Effector memory CD4-positive, alpha-beta T cell (primary cell): ENCODE measurements at places on chromosomes 1 and 21.

DNA sequence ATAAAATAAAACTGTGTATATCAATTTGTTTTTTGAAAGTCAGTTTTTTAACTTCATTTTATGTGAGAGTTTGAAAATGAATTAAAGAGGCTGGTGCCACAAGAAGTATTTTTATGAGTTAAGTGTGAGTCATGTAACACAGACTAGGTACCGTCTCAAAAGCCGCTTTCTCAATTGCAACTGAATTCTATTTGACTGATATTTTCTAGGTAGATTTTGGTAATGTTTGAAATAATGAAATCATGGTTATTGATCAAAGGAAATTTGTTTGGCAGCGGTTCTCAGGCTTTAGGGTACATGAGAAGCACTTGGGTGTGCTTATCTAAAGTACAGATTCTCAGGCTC, 4.6 kb downstream of the SNX27 start:
- no peak overlapping the region for H3K4me3 ChIP-seq
- peaks cover 11% of the 10 kb centered on the region for H3K4me1 ChIP-seq
- H3K36me3 ChIP-seq = no peaks in the 10 kb centered on the region

GRCh38 chr1:151166505-151166956, 587 bp downstream of the SCNM1 start:
- peak overlapping the region; percentile 78 for H3K4me3 ChIP-seq
- peaks cover 27% of the 10 kb centered on the region for H3K36me3 ChIP-seq
- peak overlapping the region; percentile 66 for H3K27ac ChIP-seq

DNA sequence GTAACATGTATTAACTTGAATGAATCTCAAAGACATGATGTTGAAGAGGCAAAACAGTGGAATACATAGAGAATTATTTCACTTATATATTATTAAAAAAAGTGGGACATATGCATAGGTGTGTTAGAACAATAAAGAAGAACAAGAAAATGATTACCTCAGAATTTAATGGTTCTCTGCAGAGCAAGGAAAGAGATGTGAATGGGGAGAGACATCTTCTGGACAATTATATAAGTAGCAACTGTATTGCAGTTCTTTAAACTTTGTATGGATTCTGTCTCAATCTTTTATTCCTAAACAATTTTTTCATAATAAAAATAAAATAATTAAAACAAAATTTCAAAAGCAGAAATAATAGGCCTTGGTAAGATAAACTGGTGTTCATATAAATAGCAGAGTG, 674.9 kb upstream of the ADGRL4 start:
- no peaks in the 10 kb centered on the region for H3K27me3 ChIP-seq
- no peak overlapping the region for H3K27ac ChIP-seq

DNA sequence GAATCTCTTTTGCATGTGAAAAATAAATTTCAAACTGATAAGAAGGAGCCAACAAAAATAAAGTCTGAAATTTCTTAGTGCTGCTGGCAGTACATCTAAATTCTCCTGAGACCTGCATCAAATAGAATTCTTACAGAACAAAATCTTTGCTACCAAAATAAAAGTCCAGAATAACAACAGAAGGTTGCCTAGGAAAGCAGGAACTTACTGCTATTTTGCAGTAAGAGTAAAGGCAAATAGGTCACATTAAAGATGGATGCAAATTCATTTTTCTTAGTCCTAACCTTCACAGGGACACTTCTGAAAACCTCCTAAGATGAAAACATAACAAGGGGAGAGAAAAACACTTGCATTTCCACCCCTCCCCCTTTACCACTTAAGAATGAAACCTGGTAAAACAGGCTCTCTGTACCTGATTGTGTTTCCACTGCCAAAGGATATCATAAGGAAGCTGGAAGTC, 59.0 kb downstream of the RUSC1 start:
- no peak overlapping the region for H3K27ac ChIP-seq
- no peak for DNase-seq
- H3K36me3 ChIP-seq = peaks cover 36% of the 10 kb centered on the region
- H3K4me3 ChIP-seq = no peak overlapping the region
- no peaks in the 10 kb centered on the region for H3K4me1 ChIP-seq
- no peaks in the 10 kb centered on the region for H3K27me3 ChIP-seq

- DNase-seq = no peak
- no peak overlapping the region for H3K27ac ChIP-seq
- H3K36me3 ChIP-seq = no peaks in the 10 kb centered on the region
- no peak overlapping the region for H3K4me3 ChIP-seq
These were observed 34.9 kb upstream of the PLA2G5 start for GRCh38 chr1:20035114-20035513.

- H3K4me1 ChIP-seq = peaks cover 8% of the 10 kb centered on the region
- no peak overlapping the region for H3K4me3 ChIP-seq
These were observed 5.9 kb downstream of the LRP8 start for GRCh38 chr1:53321776-53322602.

DNA sequence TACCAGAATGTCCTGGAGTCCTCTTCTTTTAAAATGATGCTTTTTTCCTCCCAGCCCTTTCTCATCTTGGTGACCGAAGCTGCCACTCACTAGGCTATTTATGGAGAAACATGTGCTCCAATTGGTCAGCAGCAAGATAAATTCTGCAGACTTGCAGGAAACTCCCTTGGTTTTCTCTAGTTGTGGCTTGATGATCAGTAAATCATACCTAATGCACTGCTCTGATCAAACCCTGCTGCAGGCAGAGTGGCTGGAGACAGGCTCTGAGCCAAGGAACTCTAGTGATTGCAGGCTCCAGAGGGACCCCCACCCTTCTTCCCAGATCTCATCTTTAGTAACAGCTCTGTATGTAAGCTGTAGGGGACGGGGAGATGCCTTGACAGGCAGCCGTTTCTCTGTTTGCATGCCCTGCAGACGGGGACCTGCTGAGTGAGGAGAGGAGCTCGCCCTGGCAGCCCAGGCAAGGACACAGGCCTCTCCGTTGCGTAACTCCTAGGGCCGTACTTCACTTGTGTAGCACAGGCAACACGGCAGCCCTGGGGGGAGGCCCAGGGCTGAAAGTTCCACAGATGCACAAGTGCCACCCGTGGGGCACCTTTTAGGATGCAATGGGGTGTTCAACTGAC, 14.5 kb downstream of the SLC6A17 start:
- H3K4me1 ChIP-seq = no peaks in the 10 kb centered on the region
- no peak overlapping the region for H3K4me3 ChIP-seq
- no peaks in the 10 kb centered on the region for H3K36me3 ChIP-seq
- DNase-seq = no peak
- no peaks in the 10 kb centered on the region for H3K27me3 ChIP-seq

DNA sequence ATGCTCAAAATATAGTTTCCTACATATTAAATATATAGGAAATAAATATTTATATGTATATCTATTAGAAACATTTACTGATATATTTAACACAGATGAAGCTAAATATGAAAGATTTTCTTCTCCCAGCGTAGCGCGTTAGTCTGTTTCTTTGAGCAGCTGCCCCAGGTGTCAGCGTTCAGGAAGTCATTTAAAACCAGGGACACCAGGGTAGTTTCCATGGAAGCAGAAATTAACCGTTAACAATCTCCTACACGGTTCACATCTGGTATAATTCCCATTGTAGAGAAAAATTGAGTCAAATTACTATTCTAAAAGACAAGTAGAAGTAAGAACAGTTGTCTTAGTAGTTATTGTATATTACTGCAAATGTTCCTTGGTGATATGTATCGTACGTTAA, 1443.7 kb downstream of the MRPL39 start:
- H3K36me3 ChIP-seq = no peaks in the 10 kb centered on the region
- H3K4me3 ChIP-seq = no peak overlapping the region
- H3K4me1 ChIP-seq = no peaks in the 10 kb centered on the region
- no peak overlapping the region for H3K27ac ChIP-seq
- no peak for DNase-seq

DNA sequence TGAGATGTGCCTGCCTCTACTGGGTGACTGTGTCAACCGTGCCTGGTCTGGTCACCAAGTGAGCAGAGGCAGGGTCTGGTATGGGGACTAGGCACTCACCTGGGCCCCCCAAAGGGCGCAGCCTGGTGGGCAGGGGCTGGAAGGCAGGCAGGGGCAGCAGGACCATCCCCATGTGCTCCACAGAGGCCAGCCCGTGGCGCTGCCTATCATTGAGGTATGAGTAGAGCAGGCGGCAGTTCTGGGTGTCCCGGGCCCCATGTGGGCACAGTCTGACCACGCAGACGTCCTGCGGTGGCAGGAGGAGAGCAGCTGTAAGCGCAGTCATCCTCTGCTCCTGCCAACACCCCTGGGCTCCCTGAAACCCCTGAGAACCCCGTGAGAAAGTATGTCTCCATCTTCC, 23.7 kb downstream of the SPOCD1 start:
- no peak overlapping the region for H3K4me3 ChIP-seq
- DNase-seq = no peak
- no peaks in the 10 kb centered on the region for H3K36me3 ChIP-seq
- no peak overlapping the region for H3K27ac ChIP-seq

DNA sequence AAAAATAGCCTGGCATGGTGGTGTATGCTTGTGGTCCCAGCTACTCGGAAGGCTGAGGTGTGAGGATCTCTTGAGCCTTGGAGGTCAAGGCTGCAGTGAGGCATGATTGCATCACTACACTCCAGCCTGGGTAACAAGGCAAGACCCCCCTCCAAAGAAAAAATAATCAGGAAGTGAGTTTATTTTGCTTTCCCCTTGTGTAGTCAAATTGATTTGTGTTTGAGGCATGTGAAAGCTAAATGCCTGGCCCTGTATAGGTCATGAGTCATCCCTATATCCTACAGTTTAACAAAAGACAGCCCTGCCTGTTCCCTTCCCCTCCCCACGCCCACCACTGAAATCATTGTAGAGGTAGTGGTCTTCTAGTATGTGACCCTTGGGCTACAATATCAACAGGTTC, 241.4 kb upstream of the JUN start:
- no peak overlapping the region for H3K27ac ChIP-seq
- H3K4me3 ChIP-seq = no peak overlapping the region

- H3K36me3 ChIP-seq = no peaks in the 10 kb centered on the region
- H3K27me3 ChIP-seq = no peaks in the 10 kb centered on the region
- no peaks in the 10 kb centered on the region for H3K4me1 ChIP-seq
- DNase-seq = no peak
- H3K27ac ChIP-seq = no peak overlapping the region
These were observed 175.9 kb upstream of the KCND3 start for GRCh38 chr1:112165375-112165774.

- DNase-seq = no peak
- no peaks in the 10 kb centered on the region for H3K27me3 ChIP-seq
- H3K4me3 ChIP-seq = no peak overlapping the region
- H3K4me1 ChIP-seq = no peaks in the 10 kb centered on the region
- H3K36me3 ChIP-seq = peaks cover 5% of the 10 kb centered on the region
- no peak overlapping the region for H3K27ac ChIP-seq
These were observed 6.9 kb downstream of the TAF5L start for GRCh38 chr1:229619002-229619401.
